ENCODE measurements at places on chromosomes 2 and 18.
A peak's percentile ranks its signal among the peaks of the same experiment; 100 is the strongest.

GRCh38 chr2:174777347-174778084 is 13.2 kb upstream of the CHRNA1 start:
- ATAC-seq, result no peak

- ATAC-seq, result no peak
These were observed 16.0 kb upstream of the CNDP2 start for GRCh38 chr18:74480149-74480651.

DNA sequence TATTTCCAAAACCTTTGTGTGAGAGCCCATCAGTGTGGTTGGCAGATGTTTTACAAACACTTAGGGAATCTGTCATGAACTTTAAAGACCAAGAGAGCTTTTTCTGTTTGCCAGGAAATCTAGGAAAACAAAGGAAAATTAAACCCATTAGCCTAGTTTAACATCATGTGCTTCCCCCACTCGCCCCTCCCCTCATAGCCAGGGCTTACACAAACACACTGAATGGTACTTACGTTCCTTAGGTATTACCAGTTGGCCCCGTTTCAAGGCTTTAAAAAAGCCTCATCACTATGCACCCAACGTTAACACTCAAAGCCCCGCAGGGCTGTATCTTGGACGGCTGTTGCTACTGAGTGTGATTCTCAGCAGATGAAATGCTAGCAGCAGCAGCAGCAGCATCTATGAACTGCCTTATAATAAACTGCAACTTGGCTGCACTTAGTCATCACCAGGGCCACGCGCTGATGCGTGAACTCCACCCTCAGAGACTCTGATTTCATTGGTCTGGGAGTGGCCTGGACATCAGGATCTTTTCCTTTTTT is 20.1 kb upstream of the TTC39C start:
- ATAC-seq, result peak; percentile 97

DNA sequence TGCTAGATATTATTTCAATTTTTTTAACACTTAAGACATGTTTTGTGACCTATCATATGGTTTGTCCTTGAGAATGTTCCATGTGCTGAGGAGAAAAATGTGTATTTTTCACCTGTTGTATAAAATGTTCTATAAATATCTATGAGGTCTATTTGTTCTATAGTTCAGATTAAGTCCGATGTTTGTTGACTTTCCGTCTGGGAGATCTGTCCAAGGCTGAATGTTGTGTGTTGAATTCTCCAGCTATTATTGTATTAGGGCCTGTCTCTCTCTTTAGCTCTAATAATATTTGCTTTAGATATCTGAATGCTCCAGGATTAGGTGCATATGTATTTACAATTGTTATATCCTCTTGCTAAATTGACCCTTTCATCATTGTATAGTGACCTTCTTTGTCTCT is 144.1 kb downstream of the NYAP2 start:
- ATAC-seq, result no peak

GRCh38 chr2:71060871-71061270 is 7.6 kb upstream of the NAGK start:
- ATAC-seq, result no peak

GRCh38 chr2:213187833-213188532 is 36.6 kb upstream of the IKZF2 start:
- ATAC-seq, result no peak

DNA sequence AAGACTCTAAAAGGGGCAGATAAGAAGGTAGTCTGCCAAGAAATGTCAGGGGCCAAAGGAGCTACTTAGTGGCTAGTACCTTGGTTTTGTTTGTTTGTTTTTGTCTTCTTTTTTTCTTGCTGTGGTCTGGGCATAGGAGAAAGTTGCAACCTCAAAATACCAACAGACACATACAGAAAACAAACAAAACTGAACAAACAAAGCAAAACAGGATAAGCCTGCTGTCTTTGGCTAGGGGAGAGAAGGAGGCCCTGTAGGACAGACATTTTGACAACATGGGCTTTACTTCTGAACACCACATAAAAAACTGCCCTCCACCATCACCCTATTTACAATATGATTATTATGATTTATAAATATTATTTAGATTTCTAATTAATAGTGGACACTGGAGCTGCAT is 460.8 kb downstream of the PTH2R start:
- ATAC-seq, result no peak

Data from motor neuron (in vitro differentiated cells).